Fibroblast of skin of scalp (primary cell): ENCODE measurements at places on chromosomes 1 and 21.

DNA sequence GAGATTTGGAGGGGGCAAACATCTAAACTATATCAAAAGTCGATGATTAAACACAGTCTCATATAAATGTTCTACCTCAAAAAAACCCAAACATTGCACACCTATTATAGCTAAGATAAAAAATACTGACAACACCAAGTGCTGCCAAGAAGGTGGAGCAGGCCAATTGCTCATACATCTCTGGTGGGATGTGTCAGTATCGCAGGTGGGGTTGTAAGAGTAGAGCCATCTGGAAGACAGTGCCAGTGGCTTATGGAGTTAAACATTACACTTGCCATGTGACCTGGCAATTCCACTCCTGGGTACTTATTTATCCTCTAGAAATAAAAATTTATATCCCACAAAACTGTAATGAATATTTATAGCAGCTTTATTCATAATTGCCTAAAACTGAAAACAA is 213.4 kb downstream of the DISC1 start:
- no peak for DNase-seq

DNA sequence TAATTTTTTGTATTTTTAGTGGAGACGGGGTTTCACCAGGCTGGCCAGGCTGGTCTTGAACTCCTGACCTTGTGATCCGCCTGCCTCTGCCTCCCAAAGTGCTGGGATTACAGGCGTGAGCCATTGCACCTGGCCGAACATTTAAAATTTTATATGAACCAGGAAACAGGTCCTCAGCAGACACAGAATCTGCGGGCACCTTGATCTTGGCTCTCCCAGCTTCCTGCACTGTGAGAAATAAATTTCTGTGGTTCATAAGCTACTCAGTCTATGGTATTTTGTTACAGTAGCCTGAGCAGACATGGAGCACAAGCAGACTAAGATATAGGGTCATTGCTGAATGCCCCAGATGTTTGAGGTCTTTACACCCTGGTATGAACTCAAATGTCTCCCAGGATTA is 23.6 kb upstream of the CTH start:
- DNase-seq: no peak

GRCh38 chr1:110250008-110250407 is 39.9 kb downstream of the KCNC4 start:
- DNase-seq: no peak

DNA sequence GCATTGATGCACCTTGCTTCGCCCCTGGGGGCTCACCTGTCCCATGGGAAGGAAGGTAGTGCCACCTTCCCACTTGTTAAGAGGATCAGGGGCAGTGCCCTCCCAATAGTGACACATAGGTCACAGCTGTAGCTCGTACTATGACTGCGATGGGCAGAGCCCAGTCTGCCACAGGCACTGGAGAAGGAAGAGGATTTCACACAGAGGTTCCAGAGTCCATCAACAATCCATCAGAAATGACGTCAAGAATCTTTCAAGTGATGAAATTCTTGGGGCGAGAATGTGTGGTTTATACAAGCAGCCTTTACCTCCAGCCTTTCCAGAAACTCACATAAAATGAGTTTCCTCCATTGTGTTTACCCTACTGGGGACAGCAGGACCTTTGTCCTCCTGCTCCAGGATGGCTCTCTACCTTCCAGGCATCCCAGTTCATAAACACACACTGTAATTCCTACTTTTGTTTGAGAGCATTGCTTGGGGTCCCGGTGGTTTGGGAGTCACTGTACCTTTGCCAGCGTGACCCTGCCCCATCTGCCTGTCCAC is 260.6 kb upstream of the VAMP3 start:
- DNase-seq: no peak
